ENCODE measurements at places on chromosomes 5 and 9. TPM values are rescaled to one million over a fixed set of nuclear protein-coding genes. Genes with fewer than 3 reads are reported as not detected.

- DNase-seq, result no peak
Measured at GRCh38 chr9:132797861-132798659, 80.0 kb downstream of the AK8 start.

CDX1 gene
- not detected for total RNA-seq

- DNase-seq, result no peak
Measured at GRCh38 chr5:10839118-10839517, 78.1 kb upstream of the DAP start.

STPG3 gene
- total RNA-seq, result not detected

PCDHGA9 gene
- 1.9 TPM for total RNA-seq

EPB41L4A gene
- not detected for total RNA-seq

- DNase-seq, result no peak
Measured at GRCh38 chr5:149855366-149855765, 89.2 kb downstream of the PDE6A start.

- DNase-seq, result peak; percentile 60
Measured at GRCh38 chr5:39024884-39025283, 49.3 kb downstream of the RICTOR start.

- no peak for DNase-seq
Measured at GRCh38 chr5:109962882-109963603, 273.3 kb downstream of the MAN2A1 start.

All from PC-3 (cell line).